Stomach (tissue), 19 donors: ENCODE measurements at places on chromosomes 2 and 18. TPM values are rescaled to one million over a fixed set of nuclear protein-coding genes. Genes with fewer than 3 reads are reported as not detected.

CHAC2 gene
- 6.6 TPM for polyA plus RNA-seq

BCL2L11 gene
- 4.6 TPM for polyA plus RNA-seq

AQP12A gene
- polyA plus RNA-seq, result not detected

ZC3H8 gene
- polyA plus RNA-seq, result 7.3 TPM

WDR35 gene
- 2.3 TPM for polyA plus RNA-seq

FAM110C gene
- polyA plus RNA-seq, result 6.9 TPM
